ENCODE measurements at places on chromosomes 3 and 15.

DNA sequence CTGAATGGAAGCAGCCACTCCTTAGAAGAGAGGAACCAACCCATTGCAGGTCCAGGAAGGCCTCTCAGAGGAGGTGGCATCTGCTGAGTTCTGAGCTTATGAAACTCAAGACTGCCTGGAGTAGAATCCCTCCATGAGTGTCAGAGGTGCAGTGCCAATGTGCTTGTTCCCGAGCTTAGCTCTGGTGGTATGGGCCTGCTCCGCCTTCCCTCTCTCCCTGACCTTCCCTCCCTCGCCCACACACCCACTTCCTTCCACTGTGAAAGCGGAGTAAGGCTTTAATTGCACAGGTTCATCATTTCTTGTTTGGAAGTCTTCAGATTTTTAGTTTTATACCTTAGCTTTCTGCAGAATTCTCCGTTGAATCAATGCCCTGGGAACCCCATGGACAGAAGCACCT is 208.0 kb upstream of the BHLHE40 start:
- DNase-seq: no peak

DNA sequence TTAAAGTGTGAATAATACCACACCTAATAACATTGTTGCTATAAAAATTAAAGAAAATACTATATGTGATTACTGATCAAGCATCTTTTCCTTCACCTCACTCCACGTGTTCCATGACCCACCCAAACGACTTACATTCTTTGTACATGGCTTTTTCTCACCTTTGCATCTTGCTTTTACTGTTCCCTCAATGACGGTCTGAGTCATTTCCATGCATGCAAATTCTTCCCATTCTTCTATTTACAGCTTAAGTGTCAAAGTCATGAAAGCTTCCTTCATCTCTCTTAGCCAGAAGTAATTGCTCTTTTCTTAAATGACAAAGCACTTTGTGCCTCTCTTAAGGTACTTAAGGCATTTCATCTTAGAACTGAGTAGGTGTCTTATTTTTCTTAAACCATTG is 64.0 kb downstream of the GREM1 start:
- no peak for DNase-seq

- no peak for DNase-seq
These were observed 100.8 kb downstream of the CPN2 start for GRCh38 chr3:194250098-194251002.

DNA sequence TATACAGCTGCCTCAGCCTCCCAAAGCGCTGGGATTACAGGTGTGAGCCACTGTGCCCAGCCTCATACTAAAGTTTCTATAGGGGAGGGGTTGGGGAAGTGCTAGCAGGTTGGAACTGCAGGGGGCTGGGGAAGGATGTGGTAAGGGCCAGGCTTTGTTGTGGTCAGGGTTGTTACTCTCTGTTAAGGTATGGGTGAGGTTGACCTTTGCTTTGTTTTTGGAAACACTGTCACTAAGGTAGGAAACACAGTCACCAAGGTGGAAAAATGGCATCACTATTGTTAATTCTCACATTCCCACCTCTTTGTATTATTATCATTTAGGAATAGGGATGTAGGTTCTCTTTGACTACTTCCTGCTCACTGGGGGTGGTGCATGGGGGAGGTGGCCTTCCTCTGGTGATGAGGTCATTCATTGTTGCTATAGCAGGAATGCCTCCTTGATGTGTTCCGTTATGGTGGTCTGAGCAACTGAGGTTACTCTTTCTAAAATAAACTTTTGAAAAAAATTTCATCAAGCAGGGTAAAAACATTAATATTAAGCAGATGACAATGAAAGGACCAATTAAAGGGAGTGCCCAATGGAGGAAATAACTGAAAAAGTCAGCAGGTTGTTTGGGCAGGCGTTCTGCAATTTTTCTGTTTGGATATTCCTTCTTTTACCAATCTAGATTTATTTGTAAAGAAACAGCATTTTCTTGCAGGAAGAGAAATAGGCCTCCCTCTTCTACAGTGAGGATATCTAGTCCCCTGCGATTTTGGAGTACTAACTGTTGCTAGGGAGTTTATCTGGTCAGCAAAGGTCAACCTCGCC is 150.5 kb downstream of the WDR76 start:
- DNase-seq: no peak

DNA sequence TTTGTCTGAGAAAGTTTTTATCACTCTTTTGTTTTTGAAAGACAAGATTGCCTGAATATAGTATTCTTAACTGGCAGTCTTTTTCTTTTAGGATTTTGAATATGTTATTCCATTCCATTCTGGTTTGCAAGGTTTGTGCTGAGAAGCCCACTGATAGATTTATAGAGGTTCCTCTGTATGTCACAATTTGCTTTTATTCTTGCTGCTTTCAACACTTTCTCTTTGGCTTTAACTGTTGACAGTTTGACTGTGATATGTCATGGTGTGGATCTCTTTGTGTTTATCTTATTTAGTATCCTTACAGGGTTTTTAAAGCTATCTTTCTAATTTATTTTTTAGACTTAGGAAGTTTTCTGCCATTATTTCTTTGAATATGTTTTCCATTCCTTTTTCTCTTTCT is 331.2 kb upstream of the ATP11B start:
- DNase-seq: no peak

- no peak for DNase-seq
These were observed 38.5 kb downstream of the SCN11A start for GRCh38 chr3:39013289-39013688.

DNA sequence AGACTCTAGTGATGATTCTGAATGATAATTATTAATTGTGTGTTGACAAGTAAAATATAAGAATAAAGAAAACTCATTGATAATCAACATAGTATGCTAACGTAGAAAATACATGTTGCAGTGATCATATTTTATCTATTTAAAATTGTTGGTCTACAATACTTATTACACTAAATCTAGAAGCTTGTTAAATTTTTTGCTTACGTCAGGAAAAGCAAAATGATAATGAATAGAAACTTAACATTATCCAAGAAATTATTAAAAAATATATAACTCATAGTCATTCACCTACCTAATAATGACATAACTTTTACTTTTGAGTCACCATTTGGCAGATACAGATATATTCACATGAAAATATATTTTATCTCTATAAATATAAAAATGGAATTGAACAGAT is 984.1 kb downstream of the PLOD2 start:
- DNase-seq: no peak

DNA sequence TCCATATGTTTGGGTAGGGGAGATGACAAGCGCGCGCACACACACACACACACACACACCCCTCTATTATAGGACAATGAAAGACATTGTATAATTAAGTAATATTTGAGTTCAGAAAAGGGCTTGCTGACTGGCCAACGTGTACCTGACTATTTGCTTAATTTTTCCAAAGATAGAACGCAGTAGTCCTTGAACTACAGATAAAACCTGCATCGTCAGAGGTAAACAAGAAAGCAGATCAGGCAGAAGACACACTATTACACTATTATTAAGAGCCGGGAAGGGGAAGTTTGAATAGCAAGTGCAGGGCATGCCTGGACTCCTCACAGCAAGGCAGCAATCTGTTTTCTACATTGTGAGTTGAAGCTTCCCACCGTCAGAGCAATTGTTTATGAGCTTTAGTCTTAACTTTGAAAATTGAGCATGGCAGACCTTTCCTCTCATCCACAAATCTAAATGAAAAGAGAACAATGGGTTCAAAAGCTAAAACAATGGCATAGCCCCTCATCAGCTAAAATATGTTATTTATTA is 427.7 kb downstream of the GABRG3 start:
- no peak for DNase-seq

DNA sequence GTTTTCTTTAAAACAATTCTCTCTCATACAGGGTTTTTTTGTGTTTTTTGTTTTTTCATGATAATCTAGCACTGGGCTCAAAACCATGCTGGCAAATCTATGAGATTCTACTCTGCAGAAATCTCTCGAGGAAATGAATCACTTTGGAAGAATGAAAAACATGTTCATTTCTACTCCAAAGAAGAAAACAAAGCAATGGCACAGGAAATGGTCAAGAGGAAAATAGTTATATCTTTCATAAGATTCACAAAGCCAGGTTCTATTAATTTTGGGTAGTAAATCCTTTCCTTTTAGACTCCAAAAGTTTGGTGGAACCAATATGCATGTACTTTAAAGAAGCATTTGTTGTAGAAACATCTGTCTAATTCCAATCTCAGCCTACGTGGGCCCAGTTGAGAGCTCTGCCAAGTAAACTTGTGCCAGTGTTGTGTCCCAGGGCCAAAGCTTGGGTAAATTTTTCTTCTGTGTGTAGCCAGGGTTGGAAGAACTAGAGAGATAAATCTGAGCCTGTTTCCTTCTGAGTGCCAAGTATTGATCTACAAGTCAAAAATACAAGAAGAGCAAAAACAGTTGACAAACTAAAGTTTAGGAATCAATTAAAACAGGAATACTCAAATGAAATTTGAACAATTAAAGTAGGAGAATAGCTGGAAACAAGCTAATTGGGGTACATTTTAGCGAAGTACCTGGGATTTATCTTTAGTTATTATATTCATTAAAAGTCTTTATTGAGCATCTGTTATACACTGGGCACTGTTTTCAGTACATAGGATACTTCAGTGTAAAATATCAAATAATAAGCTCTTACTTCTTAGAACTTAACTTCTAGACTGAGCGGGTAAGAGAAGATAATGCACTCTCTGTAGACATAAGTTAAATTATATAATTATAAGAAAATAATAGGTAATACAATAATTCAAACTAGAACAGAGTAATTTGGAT is 657.5 kb upstream of the NECTIN3 start:
- no peak for DNase-seq

DNA sequence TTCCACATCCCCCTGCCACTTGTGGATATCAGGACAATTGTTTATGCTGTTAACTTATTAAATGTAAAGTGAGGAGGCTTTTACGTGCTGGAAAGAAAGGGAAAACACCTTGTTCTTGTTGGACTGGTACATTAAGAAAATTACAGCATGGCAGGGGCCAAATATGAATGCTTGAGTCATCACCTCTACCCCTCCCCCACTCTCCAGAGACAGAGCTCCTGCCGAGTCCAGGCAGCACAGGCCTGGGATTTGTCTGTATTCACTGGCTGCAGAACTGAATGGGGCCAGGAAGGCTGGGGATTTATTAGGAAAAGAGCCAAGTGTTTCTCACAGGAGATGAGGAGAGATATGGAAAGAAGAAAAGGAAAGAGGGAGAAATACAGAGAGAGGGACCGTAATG is 308.9 kb downstream of the EPHB1 start:
- peak; percentile 44 for DNase-seq

- DNase-seq: peak; percentile 16
These were observed 71.3 kb downstream of the RASA2 start for GRCh38 chr3:141557961-141558706.

GRCh38 chr3:190517687-190518086 is 3.8 kb downstream of the IL1RAP start:
- no peak for DNase-seq

DNA sequence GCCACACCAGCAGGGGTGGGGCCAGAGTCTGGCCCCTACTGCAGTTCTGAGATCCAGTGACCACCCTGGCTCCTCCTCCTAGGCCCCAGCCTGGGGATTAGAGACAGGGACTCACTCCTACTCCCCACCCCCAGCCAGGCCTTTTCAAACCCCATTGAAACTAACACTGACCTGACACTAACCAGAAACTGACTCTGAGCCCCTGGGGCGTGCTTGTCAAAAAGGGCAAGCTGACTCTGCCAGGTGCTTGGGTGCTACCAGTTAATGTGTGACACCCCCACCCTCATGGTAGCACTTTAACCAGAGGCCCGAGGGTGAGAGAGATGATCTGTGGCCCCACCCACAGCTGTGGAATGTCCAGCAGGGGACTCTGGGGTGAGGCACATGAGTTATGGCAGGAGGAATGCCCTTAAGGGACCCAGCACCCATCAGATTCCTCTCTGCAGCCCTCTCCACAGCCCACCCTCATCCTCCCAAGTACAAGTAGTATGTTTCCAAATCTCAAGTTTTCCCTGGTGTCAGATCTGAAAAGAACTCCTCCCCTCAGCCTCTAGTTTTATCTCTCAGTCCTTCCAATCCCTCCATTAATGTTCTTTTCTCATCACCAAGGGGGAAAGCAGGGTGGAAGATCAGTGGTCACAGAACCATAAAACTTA is 1.4 kb downstream of the PTH1R start:
- DNase-seq: no peak

DNA sequence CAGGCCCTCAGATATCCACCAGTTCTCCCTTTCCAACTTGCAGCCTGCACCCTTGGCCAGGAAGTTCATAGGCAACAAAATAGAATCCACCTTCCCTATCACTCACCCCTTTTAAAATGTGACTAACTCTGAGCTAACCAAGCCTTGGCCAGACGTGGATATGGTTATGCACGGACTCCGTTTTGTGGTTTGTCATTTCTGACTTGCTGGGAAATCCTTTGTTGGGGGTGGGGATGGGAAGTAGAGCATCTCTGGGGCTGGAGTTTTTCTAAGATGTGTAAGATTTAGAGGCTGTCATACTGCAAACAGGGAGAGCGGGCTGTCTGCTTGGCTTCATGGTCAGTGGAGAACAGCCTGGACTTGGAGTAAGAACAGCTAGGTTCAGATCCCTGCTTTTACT is 62.6 kb downstream of the SMAD3 start:
- no peak for DNase-seq

GRCh38 chr3:3259181-3259580 is 79.7 kb upstream of the CRBN start:
- no peak for DNase-seq

DNA sequence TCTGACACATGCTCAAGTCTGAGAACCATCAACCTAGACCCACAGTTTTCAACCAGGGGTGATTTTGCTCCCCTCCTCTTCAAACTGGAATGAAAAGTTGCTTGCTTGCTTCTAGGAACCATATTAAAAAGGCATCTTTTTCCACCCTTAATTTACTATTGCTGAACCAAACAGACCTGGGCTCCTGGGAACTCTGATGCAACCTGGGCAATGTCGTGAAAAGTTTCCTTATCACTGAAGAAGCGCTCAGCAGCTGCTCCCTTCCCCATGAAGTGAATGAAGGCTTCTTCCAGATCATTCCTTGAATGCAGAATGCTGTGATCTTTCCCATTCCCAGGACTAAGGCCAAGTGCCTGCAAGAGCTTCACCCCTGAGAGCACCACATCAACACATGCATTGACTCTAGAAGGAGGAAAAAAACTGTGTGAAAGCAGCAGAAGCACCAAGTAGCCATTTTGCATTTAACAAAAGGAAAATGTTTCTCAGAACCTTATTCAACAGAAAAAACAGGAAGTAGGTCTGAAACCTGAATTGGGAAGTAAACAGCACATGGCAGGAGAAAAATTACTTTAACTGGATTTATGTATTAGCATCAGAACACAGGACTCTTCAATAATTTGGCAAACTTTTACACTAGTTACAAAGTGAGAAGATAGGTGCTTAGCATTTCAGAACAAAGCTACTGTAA is 8.7 kb downstream of the ADPGK start:
- DNase-seq: no peak

GRCh38 chr15:34717729-34718128 is 37.1 kb downstream of the GJD2 start:
- DNase-seq: no peak

DNA sequence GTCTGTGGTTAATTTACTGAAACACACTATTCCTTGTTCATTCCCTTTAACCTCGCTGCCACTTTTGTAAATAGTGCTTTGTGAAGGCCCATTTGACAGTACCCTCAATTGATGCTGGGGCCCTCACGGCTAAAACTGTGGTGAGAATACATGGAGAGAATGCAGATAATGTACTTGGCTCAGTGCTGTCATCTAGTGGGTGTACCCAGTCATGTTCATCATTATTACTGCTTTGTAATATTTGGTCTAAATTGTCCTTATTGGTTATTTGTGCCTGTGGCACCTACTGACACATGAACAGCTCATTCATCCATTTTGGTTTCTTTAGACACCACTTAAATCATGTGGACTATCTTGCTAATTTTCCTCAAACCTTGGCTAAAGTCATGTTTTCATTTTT is 543.6 kb downstream of the EDEM1 start:
- no peak for DNase-seq

Data from NCI-H1436 (cell line).